ENCODE measurements at places on chromosomes 4 and X.
A peak's percentile ranks its signal among the peaks of the same experiment; 100 is the strongest.

- no peak for DNase-seq
These were observed 20.9 kb upstream of the CD99L2 start for GRCh38 chrX:150919401-150919800.

DNA sequence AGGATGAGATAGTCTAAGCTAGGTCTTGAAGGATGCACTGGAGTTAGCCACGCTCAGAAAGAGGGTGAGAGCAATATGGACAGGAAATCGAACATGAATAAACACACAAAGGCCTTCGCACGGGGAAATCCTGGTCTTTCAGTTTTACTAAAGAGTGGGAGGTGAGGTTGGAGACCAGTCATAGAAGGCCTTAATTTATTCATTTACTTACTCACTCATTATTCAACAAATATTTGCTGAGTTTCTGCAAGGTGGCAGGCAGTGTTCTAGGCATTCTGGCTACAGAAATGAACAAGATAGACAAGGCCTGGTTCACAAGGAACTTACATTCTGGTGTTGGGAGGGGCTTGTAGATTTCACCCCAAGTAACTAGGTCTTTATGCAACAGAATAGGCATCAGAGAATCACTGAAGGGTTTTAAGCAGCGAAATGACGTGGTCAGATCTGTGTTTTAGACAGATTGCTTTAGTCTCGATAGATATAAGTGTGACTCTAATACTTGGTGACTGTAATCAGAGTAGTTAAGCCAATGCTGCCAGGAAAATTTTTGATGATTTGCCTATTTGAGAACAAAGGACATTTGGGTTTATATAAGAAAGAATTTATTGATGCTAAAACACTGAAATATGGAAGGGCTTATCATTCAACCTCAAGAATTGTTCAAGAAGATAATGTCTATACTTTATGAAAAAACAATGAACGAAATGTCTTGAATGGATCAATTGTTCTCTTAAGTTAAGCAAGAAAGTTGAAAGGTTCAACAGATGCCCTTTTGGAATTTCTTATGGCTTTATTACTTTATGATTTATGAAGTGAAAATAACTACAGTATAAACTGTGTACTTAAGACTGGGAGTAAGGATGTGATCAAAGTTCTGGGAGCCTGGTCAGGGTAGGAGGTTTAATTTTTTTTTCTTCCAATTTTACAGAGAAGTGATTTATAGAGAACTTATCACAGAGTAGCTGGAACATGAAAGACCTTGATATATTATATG lies 184.4 kb upstream of the CASK start:
- DNase-seq: no peak

DNA sequence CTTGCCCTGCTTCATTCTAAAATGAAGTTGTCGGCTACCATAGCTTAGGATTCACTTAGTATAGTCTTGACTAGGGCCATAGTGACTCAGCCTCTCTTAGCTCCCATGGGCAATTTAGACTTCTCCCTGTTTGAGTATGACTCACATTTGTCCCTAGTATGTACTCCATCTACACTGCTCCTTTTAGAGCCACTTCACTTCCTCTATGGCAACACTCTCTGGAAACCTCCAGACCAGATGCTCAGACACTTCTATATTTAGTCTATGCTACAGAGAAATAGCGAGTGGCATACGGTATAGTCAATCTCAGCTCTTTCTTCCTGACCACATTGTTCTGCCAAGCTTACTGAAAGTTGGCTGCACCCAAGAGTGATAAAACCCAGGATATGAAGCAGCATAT lies 11.2 kb downstream of the MEPE start:
- no peak for DNase-seq

GRCh38 chrX:9610771-9611392 lies 146.0 kb downstream of the TBL1X start:
- no peak for DNase-seq

- DNase-seq: no peak
These were observed 33.1 kb downstream of the DCTD start for GRCh38 chr4:182884040-182884439.

GRCh38 chr4:99536848-99537247 lies 26.0 kb downstream of the C4orf17 start:
- no peak for DNase-seq

DNA sequence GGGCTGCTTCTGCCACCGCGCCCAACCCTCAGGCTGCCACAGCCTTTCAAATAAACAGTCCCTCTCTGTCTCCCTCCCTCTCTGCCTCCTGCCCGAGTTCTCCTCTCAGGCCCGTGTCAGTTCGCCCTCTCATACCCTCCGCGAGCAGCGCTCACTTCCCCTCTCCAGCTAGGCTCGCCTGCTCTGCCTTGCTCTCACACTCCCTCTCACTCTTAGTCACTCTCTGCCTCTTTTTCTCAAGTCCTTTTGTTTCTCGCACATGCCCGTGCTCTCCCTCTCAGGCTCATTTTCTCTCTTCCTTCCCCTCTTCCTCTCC lies 3.2 kb downstream of the EFNB1 start:
- DNase-seq: no peak

DNA sequence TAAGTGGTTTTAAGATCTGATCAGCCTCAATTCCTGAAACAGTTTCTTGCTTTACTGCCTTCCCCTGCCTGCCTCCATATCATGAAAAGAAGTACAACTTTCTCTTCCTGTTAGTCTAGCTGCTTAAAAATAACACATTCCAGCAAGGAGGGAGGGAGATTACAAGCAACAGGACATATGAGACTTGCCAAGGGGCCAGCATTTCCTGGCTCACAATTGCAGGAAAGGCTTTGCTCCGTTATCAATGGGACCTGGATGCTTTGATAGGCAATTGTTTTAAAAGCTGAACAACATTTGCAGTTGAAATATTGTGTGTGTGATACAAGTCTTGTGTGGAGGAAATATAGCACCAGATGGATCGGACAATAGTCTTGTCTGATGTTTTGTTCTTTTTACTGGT lies 425.0 kb downstream of the FAT4 start:
- no peak for DNase-seq

DNA sequence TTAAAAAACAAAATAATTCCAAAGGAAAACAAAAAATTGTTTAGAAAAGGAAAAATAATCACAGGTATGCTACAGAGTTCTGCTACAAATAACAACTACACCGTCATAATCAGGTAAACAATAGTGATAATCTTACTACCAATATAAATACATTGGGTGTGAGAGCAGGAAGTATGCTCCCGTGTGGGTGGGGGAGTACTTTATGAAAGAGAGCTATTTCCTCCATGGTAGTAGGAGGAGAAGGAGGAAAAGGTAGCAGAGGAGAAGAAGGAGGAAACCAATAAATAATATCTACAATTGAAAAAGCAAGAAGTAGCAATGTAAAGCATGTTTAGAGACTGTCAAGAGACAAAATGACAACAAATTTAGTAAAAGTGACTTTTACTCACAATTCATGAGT lies 35.1 kb downstream of the TEC start:
- DNase-seq: no peak

DNA sequence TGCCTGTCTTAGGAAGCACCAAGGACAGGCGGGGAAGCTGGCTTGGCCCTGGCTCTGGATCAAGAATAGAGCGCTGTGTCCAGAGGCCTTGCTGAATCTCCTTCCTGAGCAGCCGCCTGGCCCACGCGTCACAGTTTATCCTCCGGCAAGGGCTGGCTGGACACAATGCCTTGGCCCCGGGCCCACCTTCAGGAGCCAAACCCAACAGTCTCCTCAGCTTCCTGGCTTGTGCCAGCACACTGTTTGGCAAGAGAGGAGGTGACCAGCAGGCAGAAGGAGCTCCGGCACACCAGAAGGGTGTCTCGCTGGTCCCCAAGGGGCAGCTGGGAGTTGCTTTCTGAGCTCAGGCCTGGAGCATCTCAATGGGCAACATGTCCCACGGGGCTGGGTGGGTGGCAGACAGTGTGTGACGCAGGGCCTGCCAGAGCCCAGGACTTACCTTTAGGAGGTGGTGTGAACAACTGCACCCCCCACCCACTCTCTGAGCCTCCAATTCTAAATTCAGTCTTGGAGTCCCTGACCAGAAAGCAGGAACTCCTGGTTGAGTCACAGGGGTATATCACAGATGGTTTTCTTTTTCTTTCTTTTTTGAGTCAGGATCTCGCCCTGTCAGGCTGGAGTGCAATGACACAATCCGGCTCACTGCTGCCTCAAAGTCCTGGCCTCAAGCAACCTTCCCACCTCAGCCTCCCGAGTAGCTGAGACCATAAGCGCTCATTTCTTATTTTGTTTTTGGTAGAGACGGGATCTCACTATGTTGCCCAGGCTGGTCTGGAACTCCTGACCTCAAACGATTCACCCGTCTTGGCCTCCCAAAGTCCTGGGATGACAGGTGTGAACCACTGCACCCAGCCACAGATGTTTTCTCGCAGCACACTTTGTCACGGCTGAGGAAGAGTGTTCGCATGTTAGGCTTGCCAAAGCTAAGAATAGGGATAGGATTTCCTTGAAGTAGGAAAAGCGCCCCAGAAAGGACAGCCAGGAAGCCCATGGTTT lies 361.2 kb downstream of the BCOR start:
- no peak for DNase-seq

DNA sequence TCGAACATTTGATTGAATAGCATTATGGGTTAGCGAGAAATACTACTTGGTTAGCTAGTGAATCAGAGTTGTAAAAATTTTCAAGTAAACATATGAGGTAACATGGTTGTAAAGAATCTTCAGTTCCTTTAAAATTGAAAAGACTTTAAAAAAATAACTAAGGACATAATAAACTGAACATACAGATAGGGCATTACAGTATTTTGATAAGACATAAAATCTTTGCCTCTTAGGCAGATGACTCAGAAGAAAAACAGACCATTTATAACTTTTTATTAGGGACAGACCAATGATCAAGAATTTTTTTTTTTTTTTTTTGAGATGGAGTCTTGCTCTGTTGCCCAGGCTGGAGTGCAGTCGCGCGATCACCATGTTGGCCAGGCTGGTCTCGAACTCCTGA lies 43.1 kb downstream of the PNMA5 start:
- no peak for DNase-seq

- no peak for DNase-seq
These were observed 74.0 kb downstream of the SPRY1 start for GRCh38 chr4:123470640-123471039.

DNA sequence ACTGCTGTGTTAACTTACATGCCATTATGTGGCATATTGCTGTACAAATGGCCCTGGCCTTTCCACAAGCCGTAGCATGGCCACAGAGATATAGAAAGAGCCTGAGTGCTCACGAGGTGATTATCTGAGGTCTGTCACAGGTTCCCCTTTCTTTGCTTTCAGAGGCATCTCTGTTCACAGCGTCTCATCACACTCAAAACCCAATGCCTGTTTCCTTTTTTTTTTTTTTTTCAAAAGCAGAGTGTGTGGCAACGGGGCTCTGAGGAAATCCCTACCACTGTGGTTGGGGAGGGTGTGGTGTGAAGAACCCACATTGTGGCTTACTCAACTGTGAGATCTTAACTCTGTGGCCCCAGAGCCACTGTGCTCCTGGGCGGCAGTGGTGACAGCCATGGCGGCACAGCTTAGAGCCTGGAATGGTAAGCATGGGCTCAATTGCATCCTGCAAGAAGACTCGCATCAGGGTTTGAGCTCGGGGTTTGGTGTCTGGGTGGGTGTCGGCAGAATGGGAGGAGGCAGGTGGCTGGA lies 30.8 kb downstream of the RTL5 start:
- DNase-seq: peak; percentile 39

- no peak for DNase-seq
These were observed 847 bp upstream of the UGT2A2 start for GRCh38 chr4:69640289-69640688.

DNA sequence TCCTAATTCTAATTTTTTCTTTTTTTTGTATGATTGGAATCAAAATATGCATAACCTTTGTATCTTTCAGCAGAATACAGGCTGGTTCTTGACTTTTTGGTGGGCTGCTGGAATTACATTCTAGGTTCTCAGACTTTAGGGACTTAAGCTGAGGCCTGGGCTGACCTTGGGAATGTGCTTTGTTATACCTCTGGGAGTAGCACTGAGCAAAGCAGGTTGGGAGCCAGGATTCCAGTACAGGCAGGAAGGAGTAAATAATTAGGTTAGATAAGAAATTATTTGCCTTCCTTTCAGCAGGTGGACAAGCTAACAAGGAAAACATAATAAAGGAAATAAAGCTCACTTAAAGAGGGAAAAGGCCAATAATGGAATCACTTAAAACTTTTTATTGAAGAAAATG lies 49.9 kb upstream of the SLC4A4 start:
- DNase-seq: no peak

GRCh38 chr4:138910195-138910913 lies 105.2 kb upstream of the NOCT start:
- no peak for DNase-seq

- DNase-seq: no peak
These were observed 161.4 kb downstream of the ENOX2 start for GRCh38 chrX:130741584-130741983.

GRCh38 chr4:55086578-55086977 lies 38.8 kb downstream of the KDR start:
- DNase-seq: no peak

DNA sequence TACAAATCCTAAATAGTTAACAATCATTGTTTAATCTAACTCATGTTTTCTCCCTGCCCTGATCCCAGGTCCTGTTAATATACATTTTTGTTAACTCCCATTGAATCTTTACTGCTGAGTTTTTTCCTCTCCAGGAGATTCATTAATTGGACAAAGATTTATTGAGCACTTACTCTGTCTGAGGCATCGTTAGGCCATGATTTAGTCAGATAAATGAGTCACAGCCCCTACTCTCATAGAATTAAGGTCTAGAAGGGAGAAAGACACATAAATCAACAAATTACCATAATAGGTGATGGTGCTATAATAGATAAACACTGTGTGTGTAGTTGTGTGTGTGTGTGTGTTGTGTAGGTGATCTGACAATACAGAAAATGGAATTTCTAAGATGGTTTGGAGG lies 112.5 kb downstream of the MAPK10 start:
- DNase-seq: no peak

DNA sequence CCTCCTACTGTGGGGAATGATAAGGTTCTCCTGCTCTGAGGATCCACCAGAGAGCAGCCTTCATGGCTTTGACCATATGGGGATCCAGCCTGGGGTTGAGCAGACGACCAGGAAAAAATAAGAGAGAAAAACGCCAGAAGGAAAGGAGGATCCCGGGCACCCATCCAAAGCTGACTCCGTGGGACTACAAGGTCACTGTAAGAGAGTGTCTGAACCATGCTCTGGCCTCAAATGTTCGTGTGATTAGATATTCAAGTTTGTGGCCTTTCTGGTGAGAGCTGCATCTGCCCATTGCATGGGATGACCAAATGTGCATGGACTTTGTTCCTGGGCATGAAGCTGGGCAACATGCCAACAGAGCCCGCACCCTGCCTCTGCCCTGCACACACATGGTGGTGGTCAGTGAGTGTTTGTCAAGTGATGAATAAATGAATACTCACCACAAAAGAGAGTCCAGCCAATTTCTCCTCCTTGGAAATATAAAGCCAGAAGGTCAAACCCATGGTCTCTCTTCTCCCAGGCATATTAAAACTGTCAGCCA lies 346.0 kb upstream of the GATB start:
- no peak for DNase-seq

GRCh38 chr4:106444557-106444956 lies 76.0 kb upstream of the GIMD1 start:
- DNase-seq: no peak

- no peak for DNase-seq
These were observed 28.9 kb upstream of the MID1 start for GRCh38 chrX:10649265-10649664.
